ENCODE measurements at places on chromosomes 1 and 21.

DNA sequence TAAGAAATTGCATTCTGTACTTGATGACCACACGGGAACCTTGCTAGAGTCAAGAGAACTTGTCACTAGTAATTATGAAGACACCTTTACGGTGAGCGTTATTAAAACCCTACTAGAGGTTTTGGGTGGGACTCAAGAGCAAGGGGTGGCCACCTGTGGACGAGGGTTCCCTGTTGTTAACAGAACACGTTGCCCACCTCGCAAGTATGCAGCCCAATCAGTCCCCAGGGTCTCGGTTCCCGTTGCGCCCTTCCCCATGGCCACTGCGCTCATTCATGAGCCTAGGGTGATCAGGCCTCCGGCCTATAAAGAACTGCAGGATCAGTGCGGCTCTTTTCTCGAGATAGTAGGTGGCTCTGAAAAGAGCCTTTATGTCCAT is 30.2 kb upstream of the RNF187 start:
- no peak for DNase-seq

DNA sequence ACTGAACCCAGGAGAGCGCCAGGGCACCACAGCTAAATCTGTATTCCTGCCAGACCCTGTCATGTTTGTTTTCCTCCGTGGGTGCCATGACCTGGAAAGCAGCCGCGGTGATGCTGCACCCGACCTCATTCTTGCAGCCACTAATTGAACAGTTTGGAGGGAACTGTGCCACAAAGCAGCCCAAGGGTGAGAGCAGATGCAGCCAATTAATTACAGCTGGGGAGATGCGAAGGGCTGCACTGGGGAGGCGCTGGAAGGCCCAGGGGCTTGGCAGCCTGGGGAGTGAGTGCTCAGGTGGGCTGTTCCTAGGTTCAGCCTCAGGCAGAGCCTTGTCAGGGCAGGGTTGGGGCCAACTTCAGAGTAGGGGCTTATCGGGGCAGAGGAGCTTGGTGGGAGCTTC is 158.4 kb upstream of the CD34 start:
- DNase-seq: no peak

GRCh38 chr1:31390071-31390470 is 17.2 kb upstream of the FABP3 start:
- no peak for DNase-seq

- peak; percentile 61 for DNase-seq
These were observed 303.6 kb downstream of the USH2A start for GRCh38 chr1:216119600-216119999.

GRCh38 chr1:65068202-65069010 is 79.6 kb upstream of the AK4 start:
- no peak for DNase-seq

DNA sequence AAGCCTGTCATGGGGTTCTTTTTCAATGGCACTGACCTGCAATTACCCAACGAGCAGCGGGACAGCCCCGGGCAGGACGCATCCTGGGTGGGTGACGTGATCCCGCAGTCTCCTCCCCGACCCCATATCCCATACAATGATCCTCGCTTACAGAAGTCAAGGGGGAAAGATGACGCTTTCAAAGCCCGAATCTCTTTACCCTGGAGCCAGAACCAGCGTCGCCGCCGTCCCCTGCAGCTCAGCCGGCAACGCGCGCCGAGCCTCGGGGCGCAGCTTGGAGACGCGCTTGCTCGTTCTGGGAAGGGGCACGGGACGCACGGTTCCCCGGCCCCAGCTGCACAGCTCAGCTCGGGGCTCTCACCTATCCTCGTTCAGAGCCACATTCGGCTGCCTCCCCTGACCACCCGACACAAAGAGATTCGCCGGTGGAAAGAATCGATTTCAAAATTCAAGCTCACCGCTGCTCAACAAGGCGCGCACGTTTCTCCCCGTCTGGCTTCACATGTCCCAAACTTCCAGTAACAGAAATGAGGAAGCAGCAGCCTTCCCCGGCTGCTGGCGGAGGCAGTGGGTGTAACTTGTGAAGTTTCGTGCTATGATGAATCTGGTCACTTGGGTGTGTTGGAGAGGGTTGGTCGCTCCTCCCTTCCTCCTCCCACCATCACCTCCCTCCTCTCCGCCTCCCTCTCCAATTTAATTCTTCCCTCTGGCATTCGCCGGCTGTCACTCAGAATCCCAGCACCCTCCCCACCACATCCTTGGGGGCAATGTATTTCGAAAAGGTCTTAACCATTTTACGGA is at the start of gene TIAM1:
Gene TIAM1 (minus strand): TSS at position 582 of the 801 bp plus-strand sequence. CDS start 77,289 bp downstream, outside the sequence.
- DNase-seq: peak; percentile 82

DNA sequence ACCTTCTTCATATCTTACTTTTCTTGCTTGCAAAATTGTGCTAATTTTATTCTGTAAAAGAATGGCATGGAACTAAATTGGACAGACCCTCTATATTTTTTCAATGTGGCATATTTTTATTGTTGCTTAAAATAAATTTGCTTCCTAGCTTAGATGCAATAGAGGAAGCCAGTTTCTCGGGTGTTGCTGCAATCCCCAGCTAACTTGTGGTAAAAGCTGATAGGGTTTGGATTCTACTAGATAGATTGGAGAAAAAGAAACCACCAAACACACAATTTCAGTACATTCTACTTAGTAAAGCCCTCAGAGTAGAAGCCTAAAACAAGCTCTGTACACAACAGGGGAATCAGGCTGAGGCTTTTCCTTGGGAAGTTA is 49.5 kb upstream of the GCLM start:
- no peak for DNase-seq

GRCh38 chr1:212610575-212610967 is 2.0 kb downstream of the ATF3 start:
- DNase-seq: no peak

GRCh38 chr1:196544617-196545016 is 63.6 kb downstream of the KCNT2 start:
- no peak for DNase-seq

DNA sequence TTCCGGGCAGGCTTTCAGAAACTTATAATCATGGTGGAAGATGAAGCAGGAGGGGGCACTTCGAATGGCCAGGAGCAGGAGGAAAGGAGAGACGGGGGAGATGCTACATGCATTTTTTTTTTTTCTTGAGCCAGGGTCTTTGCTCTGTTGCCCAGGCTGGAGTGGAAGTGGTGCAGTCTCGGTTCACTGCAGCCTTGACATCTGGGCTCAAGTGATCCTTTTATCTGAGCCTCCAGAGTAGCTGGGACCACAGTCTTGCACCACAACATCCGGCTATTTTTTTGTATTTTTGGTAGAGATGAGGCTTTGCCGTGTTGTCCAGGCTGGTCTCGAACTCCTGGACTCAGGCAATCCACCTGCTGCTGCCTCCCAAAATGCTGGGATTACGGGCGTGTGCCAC is 61.6 kb downstream of the SELENOF start:
- DNase-seq: no peak

Measured in ACHN (cell line).